Activated CD8-positive, alpha-beta memory T cell treated with anti-CD3 and anti-CD28 coated beads for 24 hours (primary cell): ENCODE measurements at places on chromosomes 5 and 9.

GRCh38 chr9:132026932-132027585 lies 52.6 kb downstream of the MED27 start:
- no peak for DNase-seq

DNA sequence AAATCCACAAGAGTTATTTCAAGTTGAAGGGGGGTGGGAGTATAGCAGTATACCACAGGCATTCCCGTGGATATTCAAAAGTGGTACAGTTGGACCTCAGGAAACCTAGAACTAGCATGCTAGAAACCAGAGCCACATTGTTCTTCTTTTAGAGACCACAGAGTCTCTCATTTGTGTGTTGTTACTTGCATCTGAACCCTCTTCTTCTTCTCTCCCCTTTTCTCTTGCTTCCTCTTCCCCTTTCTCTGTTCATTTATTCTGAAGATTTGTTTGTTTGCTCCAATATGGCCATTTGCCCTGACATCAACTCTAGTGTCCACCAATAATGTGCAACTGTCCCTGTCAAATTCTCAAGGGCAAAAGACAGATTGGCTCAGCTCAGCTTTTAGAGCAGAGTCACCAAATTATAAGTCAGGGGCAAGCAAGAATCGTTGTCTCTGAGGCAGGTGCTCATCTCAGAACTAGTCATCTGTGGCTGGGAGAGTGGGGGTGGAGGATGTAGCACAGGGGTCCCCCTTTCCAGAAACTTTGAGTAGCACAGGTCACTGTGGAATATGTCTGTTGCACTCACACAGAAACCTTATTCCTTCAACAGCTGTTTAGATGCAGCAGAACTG lies 321.1 kb downstream of the ARRDC3 start:
- DNase-seq, result no peak

- no peak for DNase-seq
Observed at GRCh38 chr9:126758916-126759585, 45.8 kb upstream of the ZBTB43 start.

- no peak for DNase-seq
Observed at GRCh38 chr5:34716986-34717385, 60.9 kb downstream of the RAI14 start.

DNA sequence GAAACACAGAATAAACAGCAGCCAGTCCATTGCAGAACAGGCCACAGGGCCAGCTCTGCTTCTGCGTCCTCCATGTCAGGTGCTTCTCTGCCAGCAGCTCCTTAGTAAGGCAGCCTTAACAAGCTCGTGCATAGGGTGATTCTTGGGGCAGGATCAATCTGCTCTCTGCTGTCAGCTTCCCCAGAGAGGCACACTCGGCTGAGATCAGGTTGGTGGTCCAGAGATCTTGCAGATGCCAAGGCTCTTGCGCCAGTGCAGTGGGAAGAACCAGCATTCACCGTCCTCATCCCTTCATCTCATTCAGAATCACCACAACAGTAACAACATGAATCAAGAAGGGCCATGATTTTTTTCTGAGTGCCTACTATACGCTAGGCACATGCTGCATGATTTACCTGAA lies 49.0 kb upstream of the ALDH1B1 start:
- DNase-seq, result no peak

GRCh38 chr5:180470361-180470760 lies 23.8 kb upstream of the CNOT6 start:
- no peak for DNase-seq

DNA sequence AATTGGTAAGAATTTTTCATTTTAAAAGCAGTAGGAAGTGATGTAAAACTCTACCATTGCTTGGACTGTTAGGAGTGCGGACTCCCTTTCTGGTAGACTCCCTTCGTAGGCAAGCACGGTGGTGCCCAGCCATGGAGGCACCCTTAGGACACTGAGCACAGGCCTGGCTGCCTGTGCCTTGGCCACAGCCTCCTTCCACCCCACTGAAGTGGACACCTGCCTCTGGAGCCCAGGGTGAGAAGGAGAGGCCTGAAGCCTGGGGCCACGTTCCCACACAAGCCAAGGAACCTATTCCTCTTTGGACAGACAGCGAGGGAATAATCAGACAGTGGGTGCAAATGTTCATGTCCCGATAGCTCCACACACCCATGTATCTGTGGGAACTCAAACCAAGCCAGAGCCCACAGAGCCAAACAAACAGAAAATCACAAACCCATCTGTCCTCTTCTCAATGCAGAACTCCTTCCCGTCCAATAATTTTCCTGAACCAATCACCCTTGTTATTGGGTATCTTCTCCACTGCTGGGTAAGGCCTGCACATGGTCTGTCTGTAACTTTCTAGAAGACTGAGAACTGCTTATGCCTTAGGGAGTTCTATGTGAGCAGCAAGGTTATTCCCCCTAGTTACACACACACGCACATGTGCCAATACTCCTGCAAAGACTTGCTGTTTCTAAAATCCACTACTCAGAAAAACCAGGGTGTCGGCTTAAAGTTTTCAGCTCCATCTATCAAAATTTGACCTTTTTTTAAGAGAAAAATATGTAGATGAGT lies 45.2 kb downstream of the UBE2QL1 start:
- DNase-seq, result no peak

GRCh38 chr5:140642718-140643117 lies 3.5 kb downstream of the TMCO6 start:
- DNase-seq, result no peak
